Adrenal gland (tissue), 19 donors: ENCODE measurements at places on chromosomes 2 and 18. TPM values are rescaled to one million over a fixed set of nuclear protein-coding genes. Genes with fewer than 3 reads are reported as not detected.
A peak's percentile ranks its signal among the peaks of the same experiment; 100 is the strongest.

GRCh38 chr18:10160251-10160650, 246.4 kb downstream of the VAPA start:
- no peak for DNase-seq

DNA sequence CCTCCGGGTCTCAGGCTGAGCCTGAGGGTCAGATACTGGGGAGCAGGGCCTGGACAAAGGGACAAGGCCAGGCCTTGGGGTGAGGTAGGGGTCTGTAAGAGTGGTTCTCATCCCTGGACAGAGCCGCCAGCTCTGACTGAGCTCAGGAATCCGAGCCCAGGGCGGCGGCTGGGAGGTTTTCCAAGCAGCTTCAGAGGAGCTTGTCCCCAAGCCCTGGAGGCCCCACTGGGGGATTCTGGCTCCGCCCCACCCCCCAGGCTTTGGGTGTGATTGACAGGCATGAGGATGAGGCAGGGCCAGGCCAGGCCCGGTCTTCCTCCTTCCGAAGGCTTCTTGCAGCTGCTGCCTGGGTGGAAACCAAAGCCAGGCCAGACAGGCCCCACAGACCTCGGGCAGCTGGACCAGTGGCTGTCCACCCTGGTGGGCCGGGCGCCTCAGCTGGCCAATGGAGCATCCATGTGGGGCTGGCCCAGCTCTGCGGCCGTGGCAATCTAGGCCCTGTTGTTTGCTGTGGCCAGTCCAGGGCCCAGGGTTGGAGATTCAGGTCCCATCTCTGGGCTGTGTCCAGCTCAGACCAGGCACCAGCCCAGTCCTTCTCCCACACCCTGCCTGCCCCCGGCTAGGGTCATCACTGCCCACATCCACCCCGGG, 23.1 kb upstream of the GPC1 start:
- no peak for DNase-seq

DNA sequence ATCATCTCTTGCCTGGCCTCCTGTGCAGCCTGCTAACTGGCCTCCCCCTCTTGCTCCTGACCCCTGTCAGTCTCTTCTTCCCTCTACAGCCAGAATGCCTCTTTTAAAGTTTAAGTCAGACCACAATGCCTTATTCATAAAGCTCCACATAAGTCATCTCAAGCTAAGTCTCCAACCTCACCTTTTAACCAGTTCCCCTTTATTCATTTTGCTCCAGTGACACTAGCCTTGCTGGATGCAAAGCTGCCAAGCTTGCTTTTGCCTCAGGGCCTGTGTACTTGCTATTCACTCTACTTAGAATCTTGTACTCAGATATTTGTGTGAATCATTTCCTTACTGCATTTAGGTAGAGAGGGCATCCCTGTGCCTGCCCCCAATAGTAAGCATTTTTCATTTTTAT, 180.9 kb downstream of the PDE1A start:
- DNase-seq = no peak

Gene SFXN5
- 35.5 TPM for total RNA-seq

Gene LYPD6
- 1.2 TPM for total RNA-seq

DNA sequence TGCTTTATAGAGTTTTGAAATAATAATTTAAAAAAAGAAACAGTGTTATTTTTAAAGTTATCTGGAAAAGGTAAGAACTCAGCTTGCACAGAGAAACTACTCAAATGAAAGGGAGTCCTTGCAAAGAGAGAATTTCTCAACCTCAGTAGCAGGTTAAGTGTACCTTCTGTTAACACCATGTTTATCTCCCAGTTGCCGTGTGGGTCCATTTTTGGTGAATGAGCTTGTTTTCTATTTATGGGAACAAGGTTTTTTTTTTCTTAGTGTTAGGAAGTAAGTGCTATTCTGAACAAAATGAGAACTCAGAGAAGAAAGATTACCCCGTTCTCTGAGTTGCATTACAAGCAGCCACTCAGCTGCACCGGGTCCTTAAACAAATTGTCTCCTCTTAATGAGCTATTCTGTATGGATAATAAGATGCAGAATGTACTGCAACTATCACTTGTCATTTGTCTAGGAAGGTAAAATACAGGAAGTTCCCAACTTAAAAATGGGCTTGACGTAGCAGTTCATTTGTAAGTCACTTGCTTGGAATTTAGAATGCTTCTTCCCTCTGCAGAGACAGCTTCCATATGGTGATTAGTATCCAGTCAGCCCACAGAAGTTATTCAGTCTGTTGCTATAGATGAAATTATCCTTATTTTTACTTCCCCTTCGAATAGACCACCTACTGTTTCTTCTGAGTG, 74.9 kb downstream of the LTBP1 start:
- DNase-seq = no peak

DNA sequence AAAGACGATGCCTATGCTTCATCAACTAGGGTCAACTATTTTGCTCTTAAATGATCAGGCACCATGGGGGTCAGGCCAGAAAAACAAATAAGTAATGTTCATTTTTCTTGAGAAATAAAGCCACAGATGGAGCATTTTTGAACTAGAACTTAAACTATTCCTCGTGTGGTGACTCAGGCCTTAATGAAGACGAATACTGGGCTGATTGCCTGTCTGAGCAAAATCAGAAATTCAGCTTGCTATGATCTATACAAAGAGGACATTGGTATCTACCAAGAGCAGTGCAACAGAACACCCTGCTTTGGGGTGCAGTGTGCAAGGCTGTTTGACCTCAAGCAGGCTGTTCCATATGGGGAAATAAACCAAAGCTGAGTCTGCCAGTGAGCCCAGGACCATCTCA, 176.0 kb downstream of the NRP2 start:
- no peak for DNase-seq

DNA sequence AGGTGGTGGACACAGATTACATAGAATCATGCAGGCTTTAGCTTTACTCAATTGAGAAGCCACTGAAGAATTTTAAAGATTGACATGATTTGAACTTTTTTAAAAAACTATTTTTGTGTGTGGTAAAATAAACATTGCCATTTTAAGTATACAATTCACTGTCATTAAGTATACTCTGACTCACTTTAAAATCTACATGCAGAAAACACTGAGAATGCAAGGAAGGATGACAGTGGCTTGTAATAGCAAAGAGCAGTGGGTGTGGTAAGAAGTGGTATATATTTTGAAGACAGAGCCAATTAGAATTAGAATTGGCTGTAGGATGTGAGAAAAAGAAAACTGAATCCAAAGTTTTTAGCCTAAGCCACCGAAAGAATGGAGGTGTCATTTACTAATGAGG, 14.9 kb downstream of the TRMT61B start:
- no peak for DNase-seq

DNA sequence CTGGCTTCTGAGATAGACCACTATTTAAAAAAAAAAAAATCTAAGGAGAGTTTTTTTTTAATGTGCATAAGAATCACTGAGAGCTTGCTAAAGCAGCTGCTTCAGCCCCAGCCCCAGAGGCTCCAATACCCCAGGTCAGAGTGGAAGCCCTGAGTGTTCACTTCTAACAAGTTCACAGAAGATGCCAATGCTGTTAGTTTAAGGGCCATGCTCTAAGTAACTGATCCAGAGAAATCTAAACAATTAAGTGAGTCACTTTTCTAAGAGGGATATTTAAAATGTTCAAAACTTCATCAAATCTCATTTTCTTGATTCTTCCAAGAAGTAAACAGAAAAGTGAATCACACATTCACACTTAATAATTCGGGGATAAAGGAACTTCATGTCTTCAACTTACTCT, 126.4 kb upstream of the CD226 start:
- no peak for DNase-seq

- no peak for DNase-seq
These were observed 176.3 kb upstream of the LRP1B start for GRCh38 chr2:142307086-142307485.

- no peak for DNase-seq
These were observed 67.0 kb upstream of the LYPD6B start for GRCh38 chr2:148971547-148971946.

- no peak for DNase-seq
These were observed 25.3 kb upstream of the GCC2 start for GRCh38 chr2:108423502-108424251.

DNA sequence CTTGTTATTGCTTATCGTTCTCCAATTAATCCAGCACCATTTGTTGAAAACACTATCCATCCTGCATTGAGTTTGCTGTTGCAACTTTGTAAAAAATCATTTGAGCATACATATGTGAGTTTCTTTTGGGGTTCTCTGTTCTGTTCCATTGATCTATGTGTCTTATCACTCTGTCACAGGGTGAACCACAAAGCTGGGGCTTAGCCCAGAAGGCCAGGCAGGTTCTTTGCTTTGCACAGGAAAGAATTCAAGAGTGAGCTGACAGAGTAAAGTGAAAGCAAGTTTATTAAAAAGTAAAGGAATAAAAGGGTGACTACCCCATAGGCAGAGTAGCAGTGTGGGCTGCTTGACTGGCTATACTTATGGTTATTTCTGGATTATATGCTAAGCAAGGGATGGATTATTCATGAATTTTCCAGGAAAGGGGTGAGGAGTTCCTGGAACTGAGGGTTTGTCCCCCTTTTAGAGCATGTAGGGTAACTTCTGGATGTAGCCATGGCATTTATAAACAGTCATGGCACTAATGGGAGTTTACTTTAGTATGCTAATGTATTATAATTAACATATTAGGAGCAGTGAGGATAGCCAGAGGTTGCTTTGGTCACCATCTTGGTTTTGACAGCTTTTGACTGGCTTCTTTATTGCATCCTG, 46.8 kb downstream of the RNF138 start:
- DNase-seq = no peak

Gene SPHKAP
- total RNA-seq = under 0.01 TPM

DNA sequence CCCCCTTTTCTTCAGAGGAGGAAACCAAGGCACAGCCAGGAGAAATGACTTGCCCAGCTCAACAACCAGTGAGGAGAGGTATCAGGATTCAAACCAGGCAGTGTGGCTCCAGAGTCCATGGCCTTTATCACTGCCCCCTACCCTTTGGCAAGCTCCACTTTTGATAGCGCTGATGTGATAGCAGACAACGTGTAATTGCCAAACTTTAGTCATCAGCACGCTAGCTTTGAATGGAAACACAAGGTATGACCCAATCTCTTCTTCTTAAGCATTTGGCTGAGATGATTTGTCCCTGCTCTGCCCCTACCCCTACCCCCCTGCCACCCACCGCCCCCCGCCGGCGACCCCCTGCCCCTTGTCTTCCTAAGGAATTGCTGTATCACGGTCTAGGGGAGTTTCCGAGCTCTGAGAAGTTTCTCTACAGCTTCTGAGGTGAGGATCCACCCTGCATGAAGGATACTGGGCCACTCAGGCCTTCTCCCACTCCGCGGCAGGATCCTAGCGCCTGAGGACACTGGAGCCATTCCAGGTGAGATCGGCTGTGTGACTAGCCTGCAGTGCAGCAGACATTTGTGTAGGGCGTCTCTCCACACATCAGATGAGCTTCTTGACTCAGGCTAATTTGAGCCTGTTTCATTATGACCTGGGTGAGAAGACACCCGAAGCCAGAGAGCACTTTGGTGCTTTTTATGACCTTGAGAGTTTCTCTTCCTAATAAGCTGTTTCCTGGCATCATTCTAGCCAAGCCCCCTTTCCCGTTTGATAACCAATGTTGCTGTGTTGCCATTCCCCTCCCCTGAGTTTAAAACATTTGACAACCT, 75.1 kb upstream of the MAP4K4 start:
- DNase-seq = no peak

GRCh38 chr2:119644186-119644585, 34.8 kb upstream of the TMEM177 start:
- no peak for DNase-seq

Gene ALK
- total RNA-seq = 0.53 TPM

Gene CABYR
- 2.9 TPM for total RNA-seq

- DNase-seq = peak; percentile 70
These were observed 58.0 kb upstream of the EML6 start for GRCh38 chr2:54665436-54665856.

GRCh38 chr2:234536178-234536965, 39.5 kb upstream of the ARL4C start:
- DNase-seq = no peak

DNA sequence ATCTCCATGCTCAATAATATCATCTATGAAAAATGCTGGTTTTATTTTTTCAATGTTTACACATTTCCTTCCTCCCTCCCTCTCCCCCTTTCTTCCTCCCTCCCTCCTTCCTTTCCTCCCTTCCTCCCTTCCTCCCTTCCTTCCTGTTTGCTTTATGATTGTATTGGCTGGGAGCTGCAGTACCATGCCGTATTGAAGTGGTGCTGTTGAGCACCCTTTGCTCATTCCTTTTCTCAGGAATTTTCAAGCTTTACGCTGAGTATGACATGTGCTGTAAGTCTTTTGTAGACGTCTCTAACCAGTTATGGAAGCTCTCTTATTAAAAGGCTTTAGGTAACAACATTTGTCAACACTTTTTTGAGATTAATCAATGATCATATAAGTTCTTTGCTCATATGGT, 100.4 kb downstream of the SNTG2 start:
- DNase-seq = no peak

Gene ANKRD23
- total RNA-seq = 2.8 TPM

GRCh38 chr18:58997811-58998337, 133.2 kb downstream of the ZNF532 start:
- DNase-seq = no peak

GRCh38 chr2:33023728-33024500, 77.2 kb downstream of the LTBP1 start:
- DNase-seq = no peak

Gene PCGF1
- total RNA-seq = 38.9 TPM

- no peak for DNase-seq
These were observed 265.3 kb downstream of the RNF144A start for GRCh38 chr2:7182525-7182924.

- no peak for DNase-seq
These were observed 38.2 kb downstream of the FOSL2 start for GRCh38 chr2:28430788-28431418.

DNA sequence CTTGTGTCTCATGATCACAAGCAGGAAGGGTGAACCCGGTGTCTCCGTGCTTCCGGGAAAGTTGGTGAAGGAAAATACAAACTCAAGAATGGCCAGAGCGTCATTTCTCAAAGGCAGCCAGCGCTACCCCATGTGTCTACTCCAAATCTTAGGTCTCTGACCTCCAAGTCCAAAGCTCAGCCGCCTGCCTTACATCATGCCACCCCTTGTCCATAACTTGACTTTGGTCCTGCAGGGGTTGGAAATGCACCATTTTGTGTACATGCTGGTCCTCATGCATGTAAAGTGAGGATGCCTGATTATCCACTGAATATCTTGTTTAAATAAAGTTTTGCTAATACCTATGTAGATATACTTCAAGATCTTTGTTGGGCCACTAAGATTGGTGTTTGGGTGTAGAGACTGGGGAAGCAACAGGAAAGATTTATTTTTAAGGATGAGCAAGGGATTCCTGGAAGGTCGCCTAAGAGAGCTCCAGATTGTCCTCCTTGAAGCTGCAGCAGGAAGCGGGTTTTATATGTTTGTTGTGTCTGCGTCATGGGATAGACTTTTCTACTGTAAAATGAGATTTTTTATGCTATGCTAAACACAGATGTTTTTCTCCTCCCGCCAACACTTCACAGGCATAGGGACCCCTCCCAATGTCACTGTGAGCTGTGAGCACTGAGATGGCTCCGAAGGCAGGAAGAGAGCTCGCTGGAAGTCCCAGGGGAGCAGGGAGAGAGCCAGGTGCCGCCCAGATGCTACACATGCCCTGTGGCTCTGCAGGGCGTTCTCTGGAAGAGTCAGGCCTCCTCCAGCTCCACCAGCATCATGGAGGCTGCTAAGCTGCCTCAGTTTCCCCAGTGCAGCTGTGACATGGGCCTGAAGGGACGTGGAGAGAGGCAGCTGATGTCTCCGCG, 176.2 kb upstream of the HDAC4 start:
- no peak for DNase-seq
